Amniotic epithelial cell (primary cell): ENCODE measurements at places on chromosomes 16 and 17.
A peak's percentile ranks its signal among the peaks of the same experiment; 100 is the strongest.

DNA sequence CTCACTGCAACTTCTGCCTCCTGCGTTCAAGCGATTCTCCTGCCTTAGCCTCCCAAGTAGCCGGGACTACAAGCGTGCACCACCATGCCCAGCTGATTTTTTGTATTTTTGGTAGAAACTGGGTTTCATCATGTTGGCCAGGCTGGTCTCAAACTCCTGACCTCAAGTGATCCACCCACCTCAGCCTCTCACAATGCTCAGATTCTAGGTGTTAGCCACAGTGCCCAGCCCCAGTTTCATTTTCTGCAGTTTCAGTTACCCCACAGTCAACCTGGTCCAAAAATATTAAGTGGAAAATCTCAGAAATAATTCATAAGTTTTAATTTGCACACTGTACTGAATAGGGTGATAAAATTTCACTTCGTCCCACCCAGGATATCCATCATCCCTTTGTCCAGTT is 28.7 kb downstream of the KNOP1 start:
- no peak for DNase-seq

GRCh38 chr16:578870-579405 is 9.2 kb downstream of the PIGQ start:
- DNase-seq = peak; percentile 78

DNA sequence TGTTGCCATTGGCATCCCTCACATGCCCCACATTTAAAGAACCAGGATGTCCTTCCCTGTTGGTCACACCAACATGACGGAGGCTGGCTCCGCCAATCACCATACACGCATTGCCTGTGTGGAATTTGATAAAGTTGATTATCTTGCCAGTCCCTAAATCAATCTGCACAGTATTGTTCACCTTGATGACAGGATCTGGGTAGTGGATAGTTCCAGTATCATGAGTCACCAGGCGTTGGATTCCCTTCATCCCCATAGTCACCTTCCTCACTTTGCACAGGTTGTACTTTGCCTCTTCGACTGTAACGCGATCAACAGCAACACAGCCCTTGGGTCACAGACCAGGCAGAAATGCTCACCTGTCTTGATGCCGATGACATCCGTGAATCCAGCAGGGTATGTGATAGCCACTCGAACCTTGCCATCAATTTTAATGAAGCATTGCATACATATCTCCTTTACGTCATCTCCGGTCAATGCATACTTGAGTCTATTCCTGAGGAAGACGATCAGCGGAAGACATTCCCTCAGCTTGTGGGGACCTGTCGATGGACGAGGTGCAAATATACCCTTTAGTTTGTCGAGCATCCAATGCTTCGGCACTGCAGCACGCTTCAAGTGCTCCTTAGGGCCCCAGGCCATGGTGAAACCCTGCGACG is 14.2 kb downstream of the CTRB2 start:
- no peak for DNase-seq

- DNase-seq = no peak
Measured at GRCh38 chr17:48542698-48543106, 2.2 kb downstream of the HOXB2 start.

DNA sequence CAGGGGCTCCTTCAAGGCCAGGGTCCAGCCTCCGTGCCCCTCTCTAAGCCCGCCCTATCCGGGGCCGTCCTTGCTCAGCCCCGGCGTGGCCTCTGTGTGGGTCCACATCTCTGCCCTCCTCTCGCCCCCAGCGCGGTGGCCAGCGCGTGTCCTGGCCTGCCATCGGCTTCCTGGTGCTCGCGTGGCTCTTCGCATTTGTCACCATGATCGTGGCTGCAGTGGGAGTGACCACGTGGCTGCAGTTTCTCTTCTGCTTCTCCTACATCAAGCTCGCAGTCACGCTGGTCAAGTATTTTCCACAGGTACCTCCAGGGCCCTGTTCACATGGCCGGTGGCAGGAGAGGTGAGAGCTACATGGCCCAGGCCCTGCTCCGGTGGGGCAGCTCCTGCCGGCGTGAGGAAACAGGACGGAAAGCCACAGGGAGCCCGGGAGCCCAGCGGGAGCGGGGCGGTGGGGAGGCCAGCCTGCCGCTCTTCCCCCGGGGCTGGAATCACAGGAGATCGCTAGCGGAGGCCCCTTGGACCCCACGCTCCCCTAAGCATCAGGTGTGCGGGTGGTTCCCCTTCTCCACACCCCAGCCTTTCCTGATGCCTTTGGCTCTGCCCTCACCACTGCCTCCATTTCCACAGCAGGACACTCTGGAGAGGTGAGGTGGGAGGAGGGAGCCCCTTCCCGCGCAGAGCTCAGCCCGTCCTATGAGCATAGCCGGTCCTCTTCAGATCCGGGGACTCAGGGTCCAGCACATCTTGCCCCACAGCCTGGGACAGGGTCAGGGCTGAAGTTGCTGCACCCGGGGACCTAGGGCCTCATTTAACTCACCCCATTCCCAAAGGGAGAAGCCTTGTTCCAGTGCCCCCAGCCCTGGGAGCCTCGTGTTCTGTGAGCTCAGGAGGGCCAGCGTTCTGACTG is 10.2 kb downstream of the TAX1BP3 start:
- DNase-seq = no peak

DNA sequence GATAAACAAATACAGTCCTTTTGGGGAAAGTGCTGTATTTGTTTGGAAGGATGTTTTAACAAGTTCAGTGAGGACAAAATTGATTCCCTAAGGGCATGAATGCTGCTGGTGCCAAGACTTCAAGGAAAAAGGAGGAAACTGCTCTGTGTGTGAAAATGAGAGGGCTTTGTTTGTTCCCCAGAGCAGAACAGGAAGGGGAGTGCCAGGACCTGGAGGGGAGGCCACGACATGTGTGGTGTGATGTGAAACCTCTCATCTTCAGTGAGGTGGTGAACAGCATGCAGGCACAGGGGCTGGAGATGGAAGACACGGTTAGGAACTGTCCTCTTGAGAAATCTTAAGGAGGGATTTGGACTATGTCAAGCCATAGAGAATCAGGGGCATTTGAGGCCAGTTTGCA is 46.6 kb upstream of the GRIN2A start:
- DNase-seq = no peak

DNA sequence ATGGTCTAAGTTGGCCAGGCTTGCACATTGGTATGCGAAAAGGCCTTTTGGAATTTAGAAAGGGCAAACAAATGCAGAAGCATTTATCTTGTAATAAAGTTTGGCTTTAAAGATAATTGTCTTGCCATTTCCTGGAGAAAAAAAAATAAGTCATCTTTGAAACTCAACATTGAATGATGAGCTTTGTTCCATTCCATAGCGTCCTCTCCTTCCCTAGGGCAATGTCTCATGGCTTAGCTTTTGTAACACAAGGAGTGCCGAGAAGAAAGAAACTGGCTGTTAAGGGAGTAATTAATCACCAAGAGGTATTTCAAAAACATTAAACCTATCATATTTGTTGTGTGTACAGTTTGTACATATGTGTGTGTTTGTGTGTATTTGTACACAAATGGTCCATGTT is 372.3 kb downstream of the NPIPA8 start:
- no peak for DNase-seq

GRCh38 chr16:6019490-6019991 is 921.9 kb upstream of the EEF2KMT start:
- no peak for DNase-seq

DNA sequence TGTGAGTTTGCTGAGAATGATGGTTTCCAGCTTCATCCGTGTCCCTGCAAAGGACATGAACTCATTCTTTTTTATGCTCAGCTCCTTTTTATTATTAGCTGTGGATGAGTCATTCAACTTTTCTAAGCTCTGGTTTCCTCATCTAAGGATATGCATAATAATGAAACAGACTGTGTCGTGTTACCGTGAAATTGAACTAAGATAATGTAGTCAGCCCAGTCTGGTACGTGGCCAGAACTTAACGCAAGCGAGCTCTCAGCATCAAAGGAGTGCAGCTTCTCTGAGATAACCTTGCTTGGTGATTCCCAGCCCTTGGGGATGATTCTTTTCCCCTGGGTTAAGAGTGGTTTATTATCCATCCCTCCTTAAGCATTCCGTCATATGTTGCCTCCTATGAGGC is 454.3 kb upstream of the EEF2KMT start:
- no peak for DNase-seq

DNA sequence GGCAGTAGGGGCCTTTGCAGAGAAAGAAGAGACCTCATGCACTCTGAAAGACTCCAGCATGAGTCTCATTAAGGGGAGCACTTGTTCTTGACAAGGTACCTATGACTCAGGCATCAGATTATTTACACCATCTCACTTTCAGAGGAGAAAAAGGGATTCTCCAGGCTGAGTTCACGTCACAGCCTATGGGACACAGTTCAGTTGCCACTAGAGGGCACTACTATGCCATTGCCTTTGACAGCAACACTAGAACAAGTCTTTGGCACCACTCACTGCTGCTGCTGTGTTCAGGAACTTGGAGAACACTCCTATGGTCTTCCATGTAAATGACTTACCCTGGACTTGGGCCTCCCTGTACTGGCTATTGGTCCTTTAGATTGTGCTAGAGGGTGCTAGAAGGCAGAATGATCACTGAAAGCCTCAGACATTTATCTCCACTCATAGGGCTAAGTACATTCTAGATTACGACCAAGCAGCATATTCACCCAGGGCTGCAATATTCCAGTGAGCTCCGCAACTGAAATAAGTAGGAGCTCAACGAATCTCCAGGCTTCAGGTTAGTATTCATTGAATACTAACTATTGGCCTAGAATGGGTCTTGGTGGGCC is 225.1 kb upstream of the CA10 start:
- DNase-seq = peak; percentile 3

DNA sequence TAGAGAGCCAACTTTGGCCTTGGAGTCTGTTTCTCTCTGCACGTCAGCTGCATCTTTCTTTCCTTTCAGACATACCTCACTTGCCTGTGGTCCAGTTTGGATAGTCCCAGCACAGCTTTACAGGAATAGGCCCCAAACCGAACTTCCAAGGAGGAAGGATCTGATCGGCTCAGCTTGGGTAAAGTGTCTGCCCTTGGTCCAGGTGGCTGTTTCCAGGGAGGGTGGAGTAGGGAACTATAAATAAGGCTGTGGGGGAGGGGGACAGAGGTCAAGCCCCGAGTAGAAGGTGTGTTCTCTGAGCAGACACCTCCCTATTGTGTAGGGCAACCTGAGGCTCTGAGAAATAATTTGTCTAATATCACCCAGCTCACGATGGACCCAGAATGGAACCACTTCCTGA is 29.2 kb upstream of the NKD1 start:
- DNase-seq = no peak
